Hematopoietic multipotent progenitor cell treated with erythropoietin and hydrocortisone succinate and interleukin-3 and kit ligand, for 15 days (in vitro differentiated cells): ENCODE measurements at places on chromosomes 1 and 21.

GRCh38 chr1:203692565-203693470, 66.2 kb downstream of the ATP2B4 start:
- peak; percentile 96 for DNase-seq

DNA sequence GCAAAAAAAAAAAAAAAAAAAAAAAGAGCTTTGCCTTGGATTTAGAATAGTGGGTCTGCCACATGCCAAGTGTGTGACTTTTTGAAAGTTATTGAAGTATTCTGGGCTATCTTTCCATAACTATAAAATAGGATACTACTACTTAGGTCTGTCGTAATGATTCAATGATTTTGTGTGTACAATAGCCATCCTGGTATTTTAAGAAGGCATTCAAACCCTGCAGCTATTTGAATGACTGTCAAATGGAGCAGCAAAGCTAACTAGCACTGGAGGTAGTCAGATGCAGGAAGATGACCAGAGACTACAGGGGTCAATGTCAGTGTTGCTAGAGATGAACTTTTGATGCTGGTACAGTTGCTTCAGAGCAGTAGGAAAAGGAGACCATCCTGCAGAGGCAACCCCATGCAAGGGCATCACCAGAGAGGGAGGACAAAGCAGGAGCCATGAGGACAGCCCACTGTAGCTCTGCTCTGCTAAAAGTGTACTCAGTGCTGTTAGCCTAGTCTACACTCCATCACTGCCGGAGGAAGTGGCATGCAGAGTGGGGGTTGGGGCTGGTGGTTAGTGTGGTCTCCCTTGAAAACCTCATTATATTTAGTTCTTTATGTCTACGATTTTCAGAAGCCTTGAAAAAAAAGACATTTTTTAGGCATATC, 29.0 kb downstream of the DUSP10 start:
- no peak for DNase-seq

- DNase-seq, result no peak
These were observed 169.8 kb downstream of the DAB1 start for GRCh38 chr1:57254022-57254421.

DNA sequence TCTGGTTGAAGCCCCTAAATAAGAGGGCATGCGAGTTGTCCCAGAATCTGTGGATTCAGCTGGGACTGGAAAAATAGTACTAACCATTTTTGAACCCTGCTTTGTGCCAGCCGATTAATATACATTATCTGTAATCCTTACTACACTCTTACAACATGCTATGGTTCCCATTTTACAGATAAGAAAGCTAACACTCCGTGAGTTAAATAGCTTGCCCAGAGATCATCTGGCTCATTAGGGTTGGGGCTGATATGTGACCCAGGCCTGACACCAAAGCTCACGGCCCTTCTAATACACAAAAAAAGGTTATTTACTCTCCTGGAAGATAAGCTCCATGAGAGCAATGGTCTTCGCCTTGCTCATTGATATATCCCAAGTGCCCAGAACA, 14.9 kb downstream of the ATP2B4 start:
- no peak for DNase-seq

DNA sequence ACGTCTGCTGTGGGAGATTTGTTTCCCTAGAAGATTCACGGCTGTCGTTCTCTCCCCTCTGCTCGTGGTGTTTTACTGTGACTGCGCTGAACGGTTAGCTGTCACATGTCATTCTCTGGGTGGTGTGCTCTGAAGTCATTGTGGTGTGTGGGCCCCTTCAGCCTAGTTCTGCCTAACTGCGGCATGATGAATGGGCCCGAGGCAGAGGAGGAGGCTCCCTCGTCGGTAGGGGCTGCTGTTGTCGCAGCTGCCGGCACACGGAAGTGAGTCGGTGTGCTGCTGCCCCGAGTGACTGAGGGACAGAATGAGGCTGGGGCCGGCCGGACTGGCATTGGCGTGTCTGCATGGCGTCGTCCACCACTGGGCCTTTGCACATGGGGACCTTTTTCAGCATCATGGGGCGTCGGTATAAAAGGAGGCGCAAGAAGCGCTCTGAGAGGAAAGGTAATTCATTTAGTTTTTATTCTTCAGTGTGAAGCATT, 77.9 kb downstream of the ADARB1 start:
- DNase-seq, result peak; percentile 59

GRCh38 chr1:7121622-7121988, 336.4 kb downstream of the CAMTA1 start:
- DNase-seq, result no peak

- peak; percentile 8 for DNase-seq
These were observed 20.3 kb upstream of the RBBP5 start for GRCh38 chr1:205142102-205142469.

GRCh38 chr21:26154753-26155152, 15.8 kb downstream of the APP start:
- no peak for DNase-seq

DNA sequence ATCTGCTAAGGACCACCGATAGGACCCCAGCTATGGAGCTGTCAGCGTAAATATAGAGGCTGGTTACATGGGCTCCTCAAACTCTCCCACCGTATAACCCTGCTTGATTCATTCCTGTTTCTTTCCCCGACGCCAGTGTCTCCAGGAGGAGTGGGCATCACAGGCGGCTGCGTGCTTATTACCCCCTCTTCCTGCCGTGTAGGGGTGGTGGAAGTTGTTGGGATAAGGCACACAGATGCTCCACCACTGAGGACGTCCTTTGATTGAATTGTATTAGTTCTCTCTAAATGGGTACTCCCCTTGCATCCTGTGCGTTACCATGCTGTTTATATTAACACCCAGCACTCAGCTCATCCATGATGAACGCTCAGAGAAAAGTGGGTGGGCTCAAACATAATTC, 104.6 kb downstream of the ZBTB18 start:
- no peak for DNase-seq

DNA sequence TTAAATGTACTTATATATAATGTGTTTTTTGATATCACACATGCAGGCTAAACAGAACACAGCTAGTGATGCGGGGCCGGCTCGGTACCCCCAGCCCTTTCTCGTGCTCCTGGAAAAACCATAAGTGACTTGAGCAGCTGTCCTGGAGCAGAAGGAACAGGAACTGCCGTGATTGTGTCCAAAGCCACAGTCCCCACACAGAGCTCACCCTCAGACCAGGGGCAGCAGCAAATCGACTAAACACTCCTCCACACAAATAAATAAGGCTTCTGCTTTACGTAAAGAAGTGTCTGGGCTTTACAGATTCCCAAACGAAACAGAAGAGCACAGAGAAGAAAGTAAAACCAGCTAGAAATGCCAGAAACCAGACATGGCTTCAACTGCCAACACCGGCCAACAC, 9.6 kb downstream of the UBE2J2 start:
- DNase-seq, result no peak

- DNase-seq, result no peak
These were observed 9.0 kb upstream of the HTR6 start for GRCh38 chr1:19655718-19656080.

GRCh38 chr1:173355281-173356031, 121.7 kb upstream of the PRDX6 start:
- no peak for DNase-seq

DNA sequence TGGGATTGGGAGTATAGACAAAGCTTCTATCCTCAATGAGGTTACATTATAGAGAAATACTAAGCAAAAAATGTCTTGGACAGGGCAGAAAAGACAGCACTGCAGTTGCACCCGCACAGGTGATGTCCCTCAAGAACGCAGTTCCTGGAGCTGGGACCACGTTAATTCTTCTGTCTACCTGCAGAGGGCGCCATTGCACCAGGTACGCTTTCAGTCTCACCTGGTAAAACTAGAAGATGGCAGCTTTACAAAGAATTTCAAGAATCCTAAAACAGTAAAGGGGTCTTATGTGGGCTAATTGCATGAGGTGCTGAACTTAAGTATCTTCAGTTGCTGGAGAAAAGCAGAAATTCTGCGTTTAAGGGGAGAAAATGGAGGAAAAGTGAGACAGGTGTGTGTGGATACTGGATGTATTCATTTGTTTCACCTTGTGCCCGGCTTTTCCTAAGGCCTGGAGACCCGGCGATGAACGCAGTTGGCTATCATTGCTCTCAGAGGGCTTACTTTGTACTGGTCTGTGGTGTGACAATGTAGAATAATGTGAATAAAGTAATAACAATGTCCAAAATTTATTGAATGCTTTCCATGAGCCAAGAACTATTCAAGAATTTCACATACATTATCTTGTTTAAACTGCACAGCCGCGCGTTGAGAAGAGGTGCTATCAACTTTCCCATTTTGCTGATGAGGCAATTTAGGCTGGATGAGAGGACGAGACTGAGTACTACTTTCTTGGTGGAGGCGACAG, 276.3 kb upstream of the GREM2 start:
- no peak for DNase-seq

- DNase-seq, result no peak
These were observed 27.2 kb downstream of the MYOG start for GRCh38 chr1:203058676-203058935.

- DNase-seq, result no peak
These were observed 41.5 kb downstream of the ZYG11B start for GRCh38 chr1:52767596-52768280.
